ENCODE measurements at places on chromosomes 1 and 21.

GRCh38 chr1:47522935-47523834, 85.3 kb downstream of the FOXD2 start:
- no peak for DNase-seq

GRCh38 chr1:21865609-21865942, 53.5 kb downstream of the LDLRAD2 start:
- DNase-seq = no peak

GRCh38 chr1:41671116-41671755, 186.8 kb upstream of the EDN2 start:
- no peak for DNase-seq

DNA sequence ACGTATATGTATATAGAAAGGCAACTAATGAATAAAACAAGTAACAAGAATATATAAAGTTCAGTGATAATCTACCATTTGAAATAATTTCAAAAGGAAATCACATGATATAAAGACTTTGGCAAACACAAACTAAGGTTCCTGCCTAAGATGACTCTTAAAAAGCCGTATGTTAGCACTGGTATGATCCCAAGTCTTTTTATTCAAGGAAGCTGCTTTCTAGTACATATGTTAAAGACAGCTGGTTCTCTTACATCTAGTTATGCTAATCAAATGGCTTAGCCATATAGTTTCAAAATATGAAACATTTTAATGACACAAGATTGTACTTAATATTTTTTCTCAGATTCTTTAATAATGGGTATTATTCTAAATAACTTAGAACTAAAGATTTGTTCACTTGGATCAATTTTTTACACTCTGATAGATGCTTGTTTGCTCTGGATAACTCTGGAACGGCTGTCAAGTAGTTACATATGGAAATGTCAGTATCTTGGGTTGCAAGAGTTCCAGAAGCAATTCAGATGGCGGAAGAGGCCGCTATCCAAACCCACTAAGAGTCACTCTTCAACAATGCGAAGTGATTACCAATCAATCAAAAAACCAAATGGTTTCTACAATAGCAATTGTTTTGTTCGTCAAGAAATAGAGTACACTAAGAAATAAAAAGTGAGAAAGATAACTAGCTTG, 21.4 kb downstream of the STX6 start:
- DNase-seq = no peak

DNA sequence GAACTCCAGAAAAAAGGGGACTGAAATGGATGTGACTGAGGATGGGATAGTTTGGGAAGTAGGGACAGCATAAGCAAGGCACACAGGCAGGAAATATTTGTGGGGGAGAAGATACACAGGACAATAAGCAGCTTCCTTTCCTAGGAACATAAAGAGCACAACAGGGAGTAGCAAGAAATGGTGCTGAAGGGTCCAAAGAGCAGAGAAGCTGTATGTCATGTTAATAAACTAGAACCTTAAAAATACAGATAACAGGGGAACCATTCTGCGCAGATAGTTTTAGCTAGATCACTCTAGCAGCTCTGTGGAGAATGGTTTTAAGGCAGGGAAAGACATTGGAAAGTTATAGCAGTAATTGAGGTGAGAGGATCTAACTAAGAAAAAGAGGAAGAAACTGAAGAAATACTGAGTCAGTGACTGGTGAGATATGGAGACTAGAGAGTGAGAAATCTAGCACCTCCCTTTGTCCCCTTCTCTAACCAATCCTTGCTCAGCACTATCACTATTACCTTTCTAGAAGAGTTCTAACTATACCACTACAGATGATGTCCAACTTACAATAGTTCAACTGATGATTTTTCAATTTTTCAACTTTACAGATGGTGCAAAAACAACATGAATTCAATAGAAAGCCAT, 95.0 kb downstream of the CDC42BPA start:
- no peak for DNase-seq

Measured in HEK293T (cell line).